ENCODE measurements at places on chromosomes 7 and 10.

DNA sequence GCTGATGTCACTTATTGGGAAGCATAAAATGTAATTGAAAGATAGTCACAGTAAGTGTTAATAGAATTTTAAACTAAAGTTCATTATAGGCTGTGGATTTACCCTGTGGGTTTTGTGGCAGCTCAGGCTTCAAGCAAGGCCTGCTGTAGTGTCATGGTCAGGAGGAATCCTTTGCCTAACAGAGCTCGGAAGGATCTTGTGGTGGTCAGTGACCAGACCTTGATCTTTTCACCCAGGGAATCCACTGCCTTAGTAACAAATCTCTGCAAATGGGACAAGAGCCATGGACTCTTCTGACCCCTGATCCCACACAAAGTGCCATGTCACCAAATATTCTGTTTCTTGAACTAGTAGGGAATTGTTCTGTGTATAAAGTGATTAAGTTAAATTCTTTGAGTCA, 20.6 kb upstream of the HDAC9 start:
- DNase-seq: no peak

DNA sequence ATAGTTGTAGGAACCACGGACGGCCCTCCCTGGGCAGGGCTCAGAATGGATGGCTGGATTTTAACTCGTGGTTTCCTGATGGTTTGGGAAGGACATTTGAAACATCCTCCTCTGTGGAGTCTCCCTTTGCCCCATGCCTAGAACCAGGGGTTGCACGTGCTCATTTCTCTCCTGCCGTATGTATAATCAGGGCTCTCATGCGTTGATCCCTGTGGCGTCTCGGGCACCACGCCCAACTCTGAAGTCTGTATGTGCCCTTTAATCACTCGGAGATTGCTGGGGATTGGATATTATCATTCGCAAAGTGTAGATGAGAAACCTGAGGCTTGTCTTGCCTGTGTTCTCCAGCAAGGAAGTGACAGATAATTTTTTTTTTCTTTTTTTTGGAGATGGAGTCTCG, 257.1 kb downstream of the CAMK1D start:
- no peak for DNase-seq

DNA sequence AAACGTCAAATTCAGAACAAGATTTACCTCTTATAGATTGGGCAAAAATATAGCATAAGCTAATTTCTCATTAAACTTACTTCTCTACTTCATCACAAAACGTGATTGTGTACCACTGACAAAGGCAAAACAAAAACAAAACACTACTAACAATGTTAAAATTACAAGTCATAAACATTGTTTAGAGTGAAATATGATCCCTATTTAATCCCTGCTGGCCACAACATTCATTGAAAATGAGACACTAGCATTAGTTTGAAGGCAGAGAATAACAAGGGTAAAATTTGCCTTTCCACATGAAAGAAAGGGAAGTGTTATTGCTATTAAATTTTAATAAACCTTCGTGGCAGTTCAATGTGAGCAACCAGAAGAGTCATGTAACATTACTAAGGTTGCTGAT, 45.0 kb downstream of the SEMA3A start:
- DNase-seq: no peak

DNA sequence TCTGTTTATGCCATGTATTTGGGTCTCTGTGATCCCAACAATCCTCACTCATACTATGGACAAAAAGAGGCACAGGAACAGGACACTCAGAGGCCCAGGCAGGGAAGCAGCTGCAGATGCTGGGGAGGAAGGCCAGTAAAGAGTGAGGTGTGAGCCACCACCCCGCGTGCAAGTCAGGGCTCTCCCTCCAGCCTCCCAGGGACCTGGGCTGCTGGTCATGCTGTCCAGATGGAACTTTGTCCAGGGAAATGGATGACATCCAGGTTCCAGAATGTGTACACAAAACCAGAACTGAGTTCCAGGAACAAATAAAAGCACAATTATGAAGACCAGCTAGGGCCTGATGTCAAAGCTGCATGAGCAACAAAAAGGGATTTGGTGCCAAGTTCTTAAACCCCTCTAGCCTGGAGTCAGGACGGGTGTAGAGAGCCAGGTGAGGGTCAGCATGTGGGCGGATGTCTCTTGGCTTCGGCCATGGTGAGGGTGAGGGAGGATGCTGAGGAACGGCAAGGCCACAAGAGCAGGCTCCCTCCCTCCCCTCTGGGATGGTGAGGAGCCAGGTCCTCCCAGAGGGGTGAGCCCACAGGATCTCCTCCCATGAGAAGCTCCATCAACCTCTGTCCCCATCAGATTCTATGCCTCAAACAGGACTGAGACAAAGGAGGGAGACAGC, 739.7 kb downstream of the PARD3 start:
- no peak for DNase-seq

DNA sequence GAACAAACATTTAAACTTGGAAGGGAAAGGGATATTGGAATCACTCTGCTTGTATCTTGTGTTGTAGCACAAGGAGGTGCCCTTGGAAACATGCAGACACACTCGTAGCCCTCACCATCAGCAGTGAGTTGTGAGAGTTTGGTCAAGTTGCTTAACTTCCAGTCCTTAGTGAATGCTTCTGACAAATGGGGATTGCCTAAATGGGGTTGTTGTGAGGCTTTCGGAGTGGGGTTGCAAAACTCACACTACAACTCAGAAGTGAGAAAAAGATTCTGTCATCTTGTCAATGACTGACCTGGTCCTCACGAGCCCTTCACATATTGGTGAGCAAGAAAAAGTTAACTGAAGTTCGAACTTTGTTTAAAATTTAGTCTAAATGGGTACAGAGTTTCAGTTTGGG, 29.0 kb upstream of the GSDME start:
- no peak for DNase-seq

- no peak for DNase-seq
Measured at GRCh38 chr10:79459243-79459642, 13.8 kb upstream of the ZCCHC24 start.

- DNase-seq: no peak
Measured at GRCh38 chr10:89304925-89305324, 3.1 kb downstream of the IFIT2 start.
